ENCODE measurements at places on chromosomes 2 and 18.

GRCh38 chr18:79450289-79451080, 54.8 kb downstream of the NFATC1 start:
- no peak for DNase-seq

- no peak for DNase-seq
These were observed 62.7 kb downstream of the ZCCHC2 start for GRCh38 chr18:62585274-62586150.

DNA sequence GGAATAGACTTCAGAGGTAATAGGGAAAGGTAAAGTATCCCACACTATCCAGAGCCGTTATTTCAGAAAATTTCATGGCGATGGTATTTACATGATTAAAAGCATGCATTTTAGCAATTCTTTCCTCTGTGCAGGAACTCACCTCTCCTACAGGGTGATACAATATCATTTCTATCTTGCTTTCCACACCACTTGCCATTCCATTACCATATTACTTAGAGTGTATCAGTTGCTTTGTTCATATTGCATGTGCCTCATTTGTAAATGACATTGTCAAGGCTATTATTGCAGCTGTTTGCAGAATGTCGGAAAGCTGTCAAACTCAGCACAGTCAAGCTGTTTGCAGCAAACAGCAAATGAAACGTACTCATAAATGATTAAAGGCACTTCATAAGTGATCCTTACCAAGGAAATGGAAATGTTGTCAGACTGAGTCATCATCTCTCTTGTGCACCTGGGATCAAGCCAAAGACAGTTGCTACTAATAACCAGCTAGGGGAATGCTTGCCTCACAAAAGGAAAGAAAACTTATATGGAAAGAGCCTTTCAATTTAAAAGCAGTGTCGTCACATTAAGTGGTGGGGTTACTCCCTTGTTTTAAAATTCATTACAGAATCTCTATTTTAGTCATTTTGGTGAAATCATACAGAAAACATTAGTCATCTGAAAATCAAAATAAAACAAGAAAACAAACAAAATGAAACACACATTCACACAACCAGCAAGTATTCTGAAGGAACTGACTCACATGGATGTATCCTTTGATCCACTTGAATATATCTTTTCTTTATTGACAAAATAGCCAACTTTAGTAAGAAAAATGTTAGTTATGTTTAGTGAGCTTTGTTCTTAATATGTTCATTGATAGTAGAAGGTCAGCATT, 1064.1 kb upstream of the CNTNAP5 start:
- DNase-seq = no peak

- DNase-seq = no peak
These were observed 218.0 kb upstream of the COPS8 start for GRCh38 chr2:236867441-236868260.

DNA sequence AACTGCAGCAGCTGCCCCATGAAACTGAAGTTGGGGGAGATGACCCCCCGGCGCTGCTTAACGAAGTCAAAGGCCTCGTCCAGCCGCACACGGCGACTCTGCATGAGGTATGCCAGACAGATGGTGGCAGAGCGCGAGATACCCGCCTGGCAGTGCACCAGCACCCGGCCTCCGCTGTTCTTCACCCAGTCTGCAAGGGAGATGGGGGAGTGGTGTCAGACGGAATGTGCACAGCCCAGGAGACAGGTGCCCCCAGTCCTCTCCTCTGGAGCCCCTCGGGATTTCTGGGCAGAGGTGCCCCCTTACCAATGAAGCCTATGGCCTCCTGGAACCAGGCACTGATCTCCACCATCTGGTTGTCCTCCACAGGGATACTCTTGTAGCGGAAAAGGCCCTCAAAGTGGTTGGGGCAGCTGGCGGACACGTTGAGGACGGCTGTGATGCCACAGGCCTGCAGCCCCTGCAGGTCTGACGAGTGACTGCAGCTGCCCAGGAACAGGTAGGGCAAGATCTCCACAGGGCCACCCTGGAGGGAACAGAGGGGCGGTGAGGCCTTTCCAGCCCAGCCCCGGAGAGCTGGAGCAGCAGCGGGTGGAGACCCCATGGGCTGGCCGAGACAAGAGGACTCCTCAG, 1.3 kb downstream of the DUSP2 start:
- DNase-seq = no peak

DNA sequence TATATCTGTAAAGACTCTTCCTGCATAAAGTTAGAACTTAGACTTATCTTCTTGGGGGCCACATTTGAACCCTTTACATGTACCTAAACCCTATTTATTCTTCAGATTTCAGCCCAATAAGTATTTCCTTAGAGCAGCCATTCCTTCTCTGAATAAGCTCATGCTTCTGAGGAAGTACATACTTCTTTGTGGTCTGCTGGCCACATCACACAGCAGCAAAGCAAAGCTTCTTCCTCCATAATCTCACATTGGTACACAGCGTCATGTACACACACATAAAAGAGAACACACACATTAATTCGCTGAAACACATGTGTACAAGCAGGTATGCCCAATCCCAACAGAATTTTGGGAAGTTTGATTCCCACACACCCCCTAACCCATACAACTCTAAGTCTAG, 331.0 kb downstream of the CDH2 start:
- no peak for DNase-seq

DNA sequence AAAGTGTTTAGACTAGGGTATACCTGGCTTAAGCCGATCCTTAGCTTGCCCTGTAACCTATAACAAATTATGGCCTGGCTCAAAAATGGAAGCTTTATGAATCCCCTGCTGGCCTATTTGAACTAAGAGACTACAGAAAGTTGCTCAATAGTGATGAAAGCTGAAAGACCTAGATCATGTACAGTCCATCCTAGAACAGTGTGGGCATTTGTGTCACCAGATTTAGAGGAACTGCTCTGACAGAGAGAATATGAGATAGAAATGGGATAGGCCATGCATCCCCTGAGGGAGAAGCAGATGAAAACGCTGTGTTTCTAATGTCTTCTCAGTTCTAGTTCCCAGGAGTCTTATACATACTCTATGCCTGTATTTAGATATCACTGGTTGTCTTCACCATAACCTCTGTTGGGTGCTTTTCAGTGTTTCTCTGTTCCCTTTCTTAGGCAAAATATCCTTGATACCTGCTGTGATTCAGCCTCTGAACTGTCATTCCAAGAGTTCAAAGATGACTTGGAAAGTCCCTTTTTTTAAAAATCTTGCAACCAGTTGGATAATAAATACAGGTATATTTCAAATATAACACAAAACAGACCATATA, 246.9 kb upstream of the SLC39A10 start:
- no peak for DNase-seq

- DNase-seq = no peak
These were observed 36.3 kb upstream of the SMAD7 start for GRCh38 chr18:48986851-48987761.

DNA sequence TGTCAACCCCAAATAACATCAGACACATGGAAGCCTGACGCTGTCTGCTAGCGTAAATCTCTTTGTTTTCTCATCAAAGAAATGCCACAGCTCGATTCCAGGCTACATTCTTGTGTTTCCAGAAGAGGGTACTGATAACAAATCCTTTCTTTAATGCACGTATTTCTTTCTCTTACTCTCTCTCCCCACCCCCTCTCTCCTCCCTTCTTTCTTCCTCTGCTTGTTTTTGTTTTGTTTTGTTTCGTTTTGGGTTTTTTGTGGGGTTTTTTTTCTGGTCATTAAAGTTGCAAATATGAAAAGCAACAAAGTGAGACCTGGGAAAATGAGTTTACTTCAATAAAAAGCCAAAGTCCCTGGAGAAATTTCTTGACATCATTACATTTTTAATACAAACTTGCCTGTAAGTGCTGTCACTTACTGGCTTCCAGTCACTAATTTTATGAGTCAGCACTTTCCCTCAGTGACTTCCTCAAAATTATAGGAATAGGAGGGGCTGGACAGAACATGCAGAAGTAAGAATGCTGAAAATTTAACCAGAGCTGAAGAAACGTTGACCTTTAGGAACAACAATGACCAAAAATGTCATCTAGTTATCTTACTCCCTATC, 106.7 kb upstream of the NABP1 start:
- DNase-seq = no peak
